ENCODE measurements at places on chromosomes 4 and X.
A peak's percentile ranks its signal among the peaks of the same experiment; 100 is the strongest.

GRCh38 chr4:97866821-97867556 is 276.3 kb downstream of the STPG2 start:
- DNase-seq: no peak

- peak; percentile 53 for DNase-seq
These were observed 33.6 kb upstream of the TBC1D9 start for GRCh38 chr4:140789759-140790158.

GRCh38 chr4:72275381-72275780 is 243.6 kb downstream of the NPFFR2 start:
- DNase-seq: no peak

DNA sequence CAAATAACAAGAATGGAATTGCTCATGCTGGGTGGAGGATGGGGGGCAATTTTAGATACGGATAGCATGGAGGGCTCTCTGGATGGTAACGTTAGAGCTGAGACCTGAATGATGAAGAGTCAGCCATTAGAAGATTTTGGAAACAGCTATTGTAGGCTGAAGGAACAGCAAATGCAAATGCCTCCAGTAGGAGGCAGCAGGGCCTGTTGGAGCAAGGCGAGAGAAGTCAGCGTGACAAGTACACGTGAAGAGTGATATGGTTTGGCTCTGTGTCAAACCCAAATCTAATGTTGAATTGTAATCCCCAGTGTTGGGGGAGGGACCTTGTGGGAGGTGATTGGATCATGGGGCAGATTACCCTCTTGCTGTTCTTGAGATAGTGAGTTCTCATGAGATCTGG is 59.3 kb upstream of the SOD3 start:
- peak; percentile 41 for DNase-seq

Measured in fibroblast of skin of right biceps (primary cell).